ENCODE measurements at places on chromosomes 6 and 20. TPM values are rescaled to one million over a fixed set of nuclear protein-coding genes. Genes with fewer than 3 reads are reported as not detected.

DNA sequence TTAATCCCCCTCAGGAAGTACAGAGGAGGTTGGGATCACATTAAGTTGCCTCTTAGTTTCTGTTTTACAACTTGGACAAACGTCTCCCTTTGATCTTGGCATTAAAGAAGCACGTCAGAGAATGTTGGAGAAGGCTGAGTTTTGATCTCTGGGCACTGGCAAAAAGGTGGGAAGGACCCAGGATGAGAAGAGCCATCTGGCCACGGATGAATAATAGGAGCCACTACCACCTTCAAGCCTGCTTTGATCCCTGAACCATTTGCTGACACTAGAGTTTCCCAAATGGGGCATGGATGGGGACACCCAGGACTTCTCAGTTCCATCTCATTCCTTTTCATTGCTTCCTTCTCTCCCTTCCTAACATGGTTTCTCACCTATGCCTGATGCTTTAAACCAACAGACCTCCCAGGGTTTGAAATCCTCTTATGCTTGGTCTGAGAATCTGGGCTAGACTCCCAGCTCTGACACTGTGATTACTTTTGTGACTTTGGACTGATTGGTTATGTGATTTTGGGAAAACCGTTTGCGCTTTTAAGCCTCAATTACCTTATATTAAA lies 5.8 kb downstream of the TM9SF4 start:
- no peak for DNase-seq

DNA sequence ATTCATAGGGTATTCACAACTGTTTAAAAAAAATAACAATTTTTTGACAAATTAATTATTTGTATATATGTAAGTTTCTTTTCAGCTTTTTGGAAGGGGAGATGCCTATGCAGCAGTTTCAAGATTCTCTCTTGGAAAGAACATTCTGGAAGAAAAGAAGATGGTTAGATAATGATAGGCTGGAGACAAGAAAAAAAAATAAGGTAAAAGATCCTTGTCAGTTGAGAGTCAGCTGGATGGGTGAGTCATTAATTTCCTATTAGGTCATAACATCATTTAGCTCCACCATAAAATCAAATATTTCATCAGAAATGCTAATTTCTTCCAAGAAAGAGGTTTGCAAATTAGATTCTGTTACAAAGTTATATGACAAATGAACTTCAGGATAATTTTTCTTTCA lies 880.4 kb downstream of the EPHA7 start:
- no peak for DNase-seq

Gene ZNF831
- total RNA-seq = 3.3 TPM

DNA sequence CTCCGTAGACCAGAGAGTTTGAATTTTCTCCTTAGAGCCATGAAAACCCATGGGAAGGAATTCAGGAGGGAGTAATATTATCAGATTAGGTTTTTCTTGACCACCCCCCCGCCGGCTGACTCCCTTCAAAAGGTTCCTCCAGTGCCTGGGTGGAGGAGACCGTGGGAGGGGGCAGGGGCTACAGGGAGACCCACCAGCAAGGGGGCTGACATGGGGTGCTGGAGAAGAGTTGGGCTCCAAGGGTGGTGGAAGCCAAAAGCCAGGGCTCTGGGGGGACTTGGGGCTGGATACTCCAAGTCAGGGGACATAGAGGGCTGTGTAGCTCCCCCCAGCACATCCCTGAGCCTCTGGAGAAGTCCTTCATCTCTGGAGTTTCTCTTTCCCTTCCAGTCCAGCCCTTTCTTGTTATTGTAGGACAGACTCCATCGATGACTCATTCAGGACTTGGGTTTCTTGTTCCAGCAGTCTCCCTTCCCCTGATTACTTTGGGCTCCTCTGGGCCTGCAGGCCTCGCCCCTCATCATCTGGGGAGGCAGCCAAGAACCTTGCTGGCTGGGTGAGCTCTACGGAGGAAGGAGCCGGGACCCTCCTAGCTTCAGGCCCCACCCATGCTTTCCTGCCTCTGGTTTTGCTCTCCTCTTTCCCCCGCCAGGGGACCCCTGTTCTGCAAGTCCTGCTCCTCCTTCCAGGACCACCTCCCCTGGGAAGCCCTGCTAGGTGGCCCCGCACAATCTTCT lies 10.5 kb upstream of the KIAA1755 start:
- DNase-seq = no peak

Gene C20orf202
- total RNA-seq = not detected

- DNase-seq = no peak
Measured at GRCh38 chr20:33784225-33784624, 26.9 kb upstream of the CHMP4B start.

DNA sequence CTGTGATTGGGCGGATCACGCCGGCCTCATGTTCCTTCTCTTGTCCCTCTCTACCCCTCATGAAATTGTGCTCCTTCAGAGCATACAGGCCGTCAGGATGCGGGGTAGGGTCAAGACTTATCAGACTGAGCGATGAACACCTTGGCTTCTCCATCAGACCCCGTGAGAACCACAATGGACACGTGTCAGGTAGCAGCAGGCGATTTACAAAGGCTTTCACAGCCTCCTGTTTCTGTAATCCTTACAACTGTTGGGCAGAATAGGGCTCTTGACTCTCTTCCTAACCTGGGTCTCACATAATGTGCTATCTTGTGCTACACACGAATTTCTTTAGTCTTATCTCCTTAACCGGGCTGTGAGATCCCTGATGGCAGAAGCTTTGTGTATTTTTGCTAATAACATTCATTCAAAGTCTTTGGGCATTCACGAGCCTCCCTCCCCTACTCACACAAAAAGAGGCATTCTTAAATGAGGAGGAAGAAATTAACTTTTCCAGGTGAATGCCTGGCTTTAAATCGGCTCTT lies 122.9 kb upstream of the SLC22A23 start:
- DNase-seq = no peak

DNA sequence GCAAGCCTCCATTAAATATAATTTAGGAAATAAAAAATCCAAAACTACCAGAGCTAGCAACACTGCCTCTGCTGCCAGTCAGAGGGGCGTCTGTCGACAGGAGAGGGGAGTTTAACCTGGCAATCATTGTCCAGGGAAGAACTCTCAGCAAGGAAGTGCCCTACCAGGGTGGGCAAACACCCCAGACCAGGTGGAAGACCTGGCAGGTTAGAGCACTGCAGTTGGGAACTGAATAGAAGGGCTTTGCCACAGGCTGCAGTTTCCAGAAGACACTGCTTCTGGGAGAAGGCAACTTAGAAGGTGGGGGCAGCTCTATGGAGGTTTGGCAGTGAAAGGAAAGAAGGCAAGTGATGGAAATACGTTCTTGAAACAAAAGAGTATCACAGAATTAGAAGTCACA lies 11.5 kb downstream of the NAPB start:
- DNase-seq = no peak

DNA sequence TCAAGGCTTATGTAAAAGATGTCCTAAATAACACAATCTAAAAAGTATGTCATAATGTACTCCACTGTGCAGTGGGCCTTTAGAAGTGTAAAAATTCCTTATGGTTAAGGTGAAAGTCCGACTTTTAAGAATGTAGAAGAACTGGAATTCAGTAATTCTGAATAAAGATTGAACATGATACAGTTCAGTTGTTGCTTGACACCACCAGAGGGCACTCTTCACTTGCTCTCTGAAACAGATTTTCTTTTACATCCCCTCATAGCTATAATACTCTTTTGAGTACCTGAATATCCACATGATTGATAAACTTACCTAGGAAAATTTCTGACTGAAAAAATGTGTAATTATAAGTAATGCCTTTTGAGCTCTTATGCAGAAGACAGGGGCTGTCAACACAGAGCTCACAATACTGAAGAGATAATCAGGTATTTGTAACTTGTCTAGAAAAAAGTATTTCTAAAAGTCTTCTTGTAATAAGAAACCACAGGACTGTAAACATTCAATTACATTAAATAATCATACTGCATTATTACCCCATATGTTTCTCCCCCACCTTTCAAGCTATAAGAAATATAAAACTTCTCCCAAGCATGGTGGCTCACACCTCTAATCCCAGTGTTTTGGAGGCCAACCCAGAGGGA lies 92.1 kb downstream of the POPDC3 start:
- DNase-seq = no peak

Gene PAX1
- not detected for total RNA-seq

DNA sequence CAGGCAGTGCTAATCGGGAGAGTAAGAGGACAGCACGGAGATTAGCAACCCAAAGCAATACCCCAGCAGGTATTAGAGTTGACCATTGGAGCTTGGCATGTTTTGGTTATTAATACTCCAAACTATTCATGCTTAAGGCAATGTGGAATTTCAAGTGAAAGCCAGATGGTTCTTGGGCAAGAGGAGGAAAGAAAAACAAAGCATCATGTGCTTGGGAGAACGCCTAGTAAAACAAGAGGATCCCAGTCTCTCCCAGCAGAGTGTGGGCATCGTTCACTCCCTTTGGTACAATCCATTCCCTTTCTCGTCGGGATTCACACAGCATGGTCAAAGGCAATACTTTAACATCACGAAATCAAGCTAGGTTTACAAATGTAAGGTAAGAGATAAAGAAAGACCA lies 349.8 kb downstream of the PRKN start:
- no peak for DNase-seq

GRCh38 chr6:128271011-128271410 lies 249.4 kb downstream of the PTPRK start:
- no peak for DNase-seq

GRCh38 chr6:134686071-134686470 lies 263.8 kb downstream of the ALDH8A1 start:
- no peak for DNase-seq
